ENCODE measurements at places on chromosomes 3 and 15.

DNA sequence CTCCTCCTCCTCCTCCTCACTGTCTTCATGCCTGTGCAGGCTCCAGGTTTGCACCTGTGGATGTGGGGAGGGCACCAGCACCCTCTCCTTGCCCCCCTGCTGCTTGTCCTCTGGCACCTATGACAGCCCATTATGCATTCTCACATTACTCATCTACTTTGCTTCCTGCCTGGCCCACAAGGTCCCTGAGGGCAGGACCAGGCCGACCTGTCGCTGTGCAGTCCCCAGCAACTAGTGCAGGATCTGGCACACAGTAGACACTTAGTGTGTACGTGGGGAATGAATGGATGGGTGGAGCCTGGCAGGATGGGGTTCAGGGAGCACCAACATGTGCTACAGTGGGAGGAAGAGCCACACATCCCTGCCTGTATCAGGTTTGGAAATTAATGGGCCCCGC is 58.3 kb upstream of the TMEM115 start:
- no peak for DNase-seq

GRCh38 chr15:68213991-68214837 is 9.1 kb upstream of the CALML4 start:
- DNase-seq, result no peak

GRCh38 chr15:66698318-66698961 is 3.6 kb upstream of the SMAD6 start:
- DNase-seq, result peak; percentile 76

GRCh38 chr3:35664460-35664919 is 25.2 kb downstream of the ARPP21 start:
- peak; percentile 39 for DNase-seq

DNA sequence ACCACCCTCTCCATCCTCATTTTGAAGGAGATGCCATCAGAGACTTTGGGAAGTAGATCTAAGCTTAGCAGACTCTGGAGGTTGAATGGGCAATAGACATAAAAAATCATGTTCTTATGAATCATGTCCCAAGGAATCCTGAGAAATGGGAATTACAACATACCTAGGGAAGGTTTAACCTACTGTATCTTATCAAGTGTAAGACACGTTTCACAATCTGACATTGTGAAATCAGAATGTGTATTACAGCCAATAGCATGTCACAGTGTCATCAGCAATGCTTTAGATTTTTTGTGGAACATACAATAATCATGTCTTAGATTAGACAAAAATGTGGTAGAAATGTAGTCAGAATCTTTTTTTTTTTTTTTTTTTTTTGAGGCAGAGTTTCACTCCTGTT is 332.4 kb upstream of the TLE3 start:
- no peak for DNase-seq

DNA sequence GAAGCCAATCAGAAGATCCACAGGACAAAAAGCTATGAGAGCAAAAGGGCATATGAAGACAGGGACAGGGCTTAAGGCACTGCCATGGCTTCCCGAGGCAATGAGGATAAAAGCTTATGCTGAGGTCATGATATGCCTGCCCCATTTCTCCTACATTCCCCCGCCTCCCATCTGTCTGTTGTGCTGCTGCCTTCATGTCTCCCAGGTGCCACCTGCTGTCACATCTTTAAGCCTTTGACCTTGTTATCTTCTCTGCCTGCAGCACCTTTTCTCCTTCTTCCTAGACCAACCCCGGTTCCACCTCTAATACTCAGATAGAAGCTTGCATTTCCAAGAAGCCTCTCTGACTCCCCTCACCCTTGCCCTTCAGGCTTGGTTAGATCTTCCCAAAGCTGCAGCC is 213.8 kb downstream of the ARRDC4 start:
- no peak for DNase-seq

DNA sequence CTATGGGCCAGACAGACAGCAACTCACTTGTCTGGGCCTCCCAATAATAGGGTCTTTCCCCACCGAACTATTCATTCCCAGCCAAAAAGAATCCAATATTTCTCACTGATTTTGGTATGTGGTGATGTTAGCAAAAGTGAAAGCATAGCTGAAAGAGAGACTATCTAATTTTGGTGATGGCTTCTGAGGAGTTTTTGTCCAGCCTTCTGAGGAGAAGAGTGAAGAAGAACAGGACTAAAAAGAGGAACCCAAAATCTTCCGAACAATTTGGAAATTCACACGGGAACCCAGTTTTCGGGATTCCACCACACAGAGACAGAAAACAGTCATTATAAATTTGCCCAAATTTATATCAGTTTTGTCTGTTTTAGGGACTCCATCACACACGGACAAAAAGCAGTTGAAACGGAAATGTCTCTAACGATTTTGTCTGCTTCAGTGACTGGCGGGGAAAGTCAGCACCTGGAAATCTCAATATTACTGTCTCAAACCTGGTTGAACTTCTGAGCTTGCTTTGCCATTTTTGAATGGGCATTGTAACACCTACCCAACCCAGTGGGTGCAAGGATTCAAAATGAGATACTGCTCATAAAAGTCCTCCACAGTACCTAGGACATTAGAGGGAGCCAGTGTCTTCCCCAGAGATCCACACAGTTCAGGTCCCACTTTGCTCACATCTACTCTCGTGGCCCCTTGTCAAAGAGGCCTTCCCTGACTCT is 9.1 kb downstream of the CD80 start:
- DNase-seq, result no peak

DNA sequence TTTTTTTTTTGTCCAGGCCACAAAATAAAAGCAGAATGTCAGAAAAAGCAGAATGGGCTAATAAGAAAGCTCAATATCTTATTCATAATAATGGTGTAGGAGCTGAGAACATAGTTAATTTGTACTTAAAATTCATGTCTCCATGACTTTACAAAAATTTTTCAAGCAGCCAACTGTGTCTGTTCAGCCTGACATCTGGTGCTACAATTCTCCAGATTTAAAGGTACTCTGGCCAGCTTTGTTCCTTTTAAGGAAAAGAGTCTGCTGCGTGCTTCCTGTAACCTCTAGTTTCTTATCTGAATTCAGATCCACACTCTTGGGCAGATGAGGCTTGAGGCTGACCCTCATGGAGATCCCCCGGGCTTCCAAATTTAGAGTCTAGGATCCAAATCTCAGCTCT is 8.7 kb upstream of the RFX7 start:
- DNase-seq, result no peak

DNA sequence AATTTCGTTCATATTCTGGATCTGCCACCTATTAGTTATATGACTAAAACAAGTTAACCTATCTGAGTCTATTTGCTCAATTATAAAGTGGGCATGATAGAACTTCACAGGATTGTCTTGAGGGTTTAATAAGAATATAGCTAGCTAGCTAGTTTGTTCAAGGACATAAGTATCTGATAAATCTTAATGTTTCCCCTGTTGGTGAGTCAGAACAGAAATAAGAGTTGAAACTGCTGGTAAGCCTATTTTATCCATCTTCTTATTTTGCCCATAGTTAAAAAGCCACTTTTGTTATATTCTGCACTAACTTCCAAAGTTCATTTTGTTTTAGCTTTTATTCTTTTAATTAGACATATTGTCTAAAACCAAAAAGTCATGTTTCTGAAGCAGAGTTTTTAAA is 9.4 kb downstream of the SELENOT start:
- DNase-seq, result no peak

GRCh38 chr3:70947579-70947978 is 635.1 kb upstream of the MDFIC2 start:
- no peak for DNase-seq

DNA sequence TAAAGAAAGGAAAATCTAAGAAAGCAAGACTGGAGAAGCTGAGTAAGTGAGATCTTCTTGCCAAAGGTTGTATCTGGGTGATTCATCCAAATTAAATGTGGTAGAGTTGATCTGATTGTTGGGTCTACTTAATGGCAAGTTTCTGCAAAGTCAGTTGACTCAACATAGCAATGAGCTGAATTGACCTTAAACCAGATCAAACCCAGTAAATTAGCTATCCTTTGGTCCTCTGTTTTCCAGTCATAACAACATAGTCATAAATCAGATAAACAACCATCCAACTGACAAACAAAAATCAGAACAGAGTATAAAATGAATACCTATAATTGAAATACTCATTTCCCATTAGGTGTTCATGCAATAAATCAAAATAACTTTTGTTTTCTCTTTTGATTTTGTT is 142.6 kb upstream of the CFAP20DC start:
- DNase-seq, result no peak

GRCh38 chr3:97940034-97940433 is 32.2 kb downstream of the RIOX2 start:
- DNase-seq, result no peak

- DNase-seq, result no peak
Observed at GRCh38 chr3:126064627-126065258, 19.2 kb downstream of the SLC41A3 start.

DNA sequence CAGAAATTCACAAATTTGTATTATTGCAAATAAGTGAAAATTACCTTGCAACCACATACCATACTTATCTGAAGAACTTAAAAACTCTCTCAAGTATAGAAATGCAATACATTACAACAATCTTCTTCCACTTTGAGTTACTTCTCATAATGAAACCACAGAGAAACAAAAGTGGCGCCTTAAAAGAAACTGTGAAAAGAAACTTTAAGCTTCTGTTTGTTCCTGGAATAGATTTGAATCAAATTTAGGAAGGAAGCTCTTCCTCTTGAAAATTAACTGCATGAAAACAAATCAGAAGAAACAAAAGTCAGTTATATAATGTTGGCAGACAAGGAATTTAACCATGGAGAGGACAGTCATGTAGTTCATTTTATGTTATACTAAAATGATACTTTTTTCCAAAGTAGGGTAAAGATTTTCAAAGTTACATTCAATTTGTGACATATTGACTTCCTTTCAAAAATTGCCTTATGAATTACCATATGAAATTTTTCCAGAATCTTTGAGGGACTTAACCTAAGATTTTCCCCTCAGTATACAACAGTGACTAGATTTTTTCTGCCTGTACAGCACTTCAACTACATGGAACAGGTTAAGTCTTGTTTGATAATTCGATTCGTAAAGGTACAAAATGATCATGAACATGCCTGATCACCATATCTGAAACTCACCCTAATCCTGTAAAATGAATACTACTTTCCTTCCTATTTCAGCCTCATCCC is 57.6 kb upstream of the TNFSF10 start:
- no peak for DNase-seq

GRCh38 chr15:65821070-65821469 is 29.0 kb upstream of the DENND4A start:
- DNase-seq, result no peak

- DNase-seq, result no peak
Observed at GRCh38 chr15:101185770-101186169, 66.1 kb downstream of the CHSY1 start.

- DNase-seq, result no peak
Observed at GRCh38 chr15:58200739-58201138, 62.6 kb downstream of the AQP9 start.

DNA sequence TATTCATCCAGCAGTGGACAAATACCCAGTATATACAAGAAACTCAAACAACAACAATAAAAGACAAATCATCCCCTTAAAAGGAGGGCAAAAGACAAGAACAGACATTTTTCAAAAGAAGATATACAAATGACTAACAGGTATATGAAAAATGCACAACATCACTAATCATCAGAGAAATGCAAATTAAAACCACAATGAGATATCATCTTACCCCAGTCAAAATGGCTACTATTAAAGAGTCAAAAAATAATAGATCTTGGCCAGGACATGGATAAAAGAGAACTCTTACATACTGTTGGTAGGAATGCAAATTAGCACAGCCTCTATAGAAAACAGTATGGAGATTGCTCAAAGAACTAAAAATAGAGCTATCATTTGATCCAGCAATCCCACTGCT is 16.9 kb downstream of the DHX36 start:
- no peak for DNase-seq
